ENCODE measurements at places on chromosomes 4 and X.

DNA sequence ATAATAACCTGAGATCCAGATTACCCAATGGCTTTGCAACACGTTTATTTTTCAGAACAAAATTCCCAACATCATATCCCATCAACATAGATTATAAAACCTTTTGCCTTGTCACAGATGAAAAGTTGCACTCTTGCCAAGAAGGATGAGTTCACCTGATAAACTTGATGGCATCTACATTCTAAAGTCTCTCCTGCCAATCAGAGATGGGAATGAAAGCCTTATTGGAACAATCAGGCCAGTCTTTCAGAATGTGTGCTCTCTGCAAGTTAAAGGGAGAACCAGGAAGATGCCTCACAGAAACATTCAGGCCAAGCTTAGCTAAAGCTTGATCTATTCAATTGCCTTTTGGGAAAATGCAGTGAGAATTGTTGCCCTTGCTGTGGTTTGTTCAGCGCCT, 1.3 kb downstream of the LPAR4 start:
- no peak for DNase-seq

DNA sequence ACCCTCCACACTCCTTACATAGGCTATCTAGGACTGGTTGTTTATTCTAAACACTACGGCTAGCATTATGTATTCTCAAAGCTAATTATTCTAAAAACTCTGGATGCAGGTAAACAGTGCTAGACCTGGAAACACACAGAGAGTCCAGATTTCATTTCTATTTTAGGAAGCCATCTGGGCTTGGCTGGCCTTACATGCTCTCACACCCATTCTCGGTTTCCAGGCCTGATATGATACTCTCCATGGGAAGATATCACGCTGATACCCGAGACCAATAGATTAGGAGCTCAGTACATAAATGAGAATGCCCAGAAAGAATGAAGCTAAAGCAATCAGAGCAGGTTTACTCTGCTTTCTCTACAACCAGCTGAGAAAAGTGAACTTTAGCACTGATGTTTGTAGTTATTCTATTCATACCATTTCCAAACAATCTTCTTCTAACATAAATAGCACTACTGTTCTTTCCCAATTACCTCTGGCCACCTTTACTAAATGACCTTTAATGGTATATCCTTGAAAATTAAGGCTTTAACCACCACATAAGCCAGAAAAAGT, 973.3 kb downstream of the PCDH18 start:
- no peak for DNase-seq

DNA sequence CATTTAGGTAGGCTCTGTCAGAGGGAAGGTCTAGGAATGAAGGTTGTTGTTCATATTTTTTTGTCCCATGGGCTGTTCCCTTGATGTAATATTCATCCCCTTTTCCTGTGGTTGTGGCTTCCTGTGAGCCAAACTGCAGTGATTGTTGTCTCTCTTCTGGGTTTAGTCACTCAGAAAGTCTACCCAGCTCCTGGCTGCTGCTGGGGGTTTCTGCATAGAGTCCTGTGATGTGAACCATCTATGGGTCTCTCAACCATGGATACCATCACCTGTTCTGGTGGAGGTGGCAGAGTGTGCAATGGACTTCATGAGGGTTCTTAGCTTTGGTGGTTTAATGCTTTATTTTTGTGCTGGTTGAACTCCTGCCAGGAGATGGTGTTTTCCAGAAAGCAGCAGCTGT, 122.8 kb downstream of the ZC4H2 start:
- no peak for DNase-seq

DNA sequence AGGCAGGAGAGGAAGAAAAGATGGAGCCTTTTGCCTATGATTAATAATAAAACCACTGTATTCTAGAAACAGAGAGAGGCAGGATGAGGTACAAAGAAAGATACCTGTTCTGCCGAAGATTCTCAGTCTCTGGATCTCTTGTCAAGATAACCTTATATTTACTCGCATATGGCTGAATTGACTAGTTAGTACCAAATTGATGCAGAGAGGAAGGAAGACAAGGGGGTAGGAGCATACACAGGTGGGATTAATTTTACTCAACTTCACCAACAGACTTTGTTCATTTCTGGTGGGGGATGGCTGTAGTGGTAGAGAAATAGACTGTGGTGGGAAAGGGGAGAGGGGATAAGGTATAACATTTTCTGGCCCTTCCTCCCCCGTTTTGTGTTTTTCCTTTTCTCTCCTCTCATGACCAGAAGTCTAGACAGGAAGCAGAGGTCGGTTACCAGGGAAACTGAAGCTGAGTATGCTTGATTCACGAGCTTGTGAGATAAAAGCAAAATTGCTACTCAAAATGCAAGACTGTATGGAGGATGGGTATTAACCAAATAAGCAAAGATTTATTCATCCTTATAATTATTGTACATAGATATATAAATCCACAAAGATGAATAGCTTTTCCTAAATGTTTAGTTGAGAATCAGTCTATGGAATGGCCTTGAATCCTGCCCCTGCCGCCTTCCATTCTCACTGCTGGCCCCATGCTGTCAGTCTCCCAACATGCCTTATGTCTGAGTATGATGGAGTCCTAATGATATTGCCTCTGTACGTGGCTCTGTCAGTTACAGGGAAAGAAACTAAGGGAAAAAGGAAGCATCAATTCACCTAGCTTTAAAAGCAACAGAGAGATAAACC, 17.8 kb upstream of the PAGE2B start:
- DNase-seq = no peak

DNA sequence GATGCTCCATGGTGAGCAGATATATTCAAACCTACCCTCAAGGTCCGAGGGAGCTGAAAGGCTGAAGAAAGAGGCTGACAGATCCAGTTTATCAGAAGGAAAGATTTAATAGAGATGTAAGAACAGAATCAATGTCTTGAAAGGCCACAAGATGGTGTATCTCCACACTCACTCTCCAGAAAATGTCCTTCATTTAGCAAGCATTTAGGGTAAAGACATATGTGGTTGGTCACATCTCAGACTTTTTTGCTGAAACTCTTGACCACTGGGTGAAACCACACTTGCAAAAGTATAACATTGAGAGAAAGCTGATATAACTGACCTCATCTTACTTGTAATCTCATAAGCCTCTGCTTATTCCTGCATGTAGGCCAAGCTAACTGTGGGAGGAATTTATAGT, 745.8 kb upstream of the GALNTL6 start:
- DNase-seq = no peak

- DNase-seq = no peak
Observed at GRCh38 chr4:21722157-21722839, 226.3 kb downstream of the KCNIP4 start.

DNA sequence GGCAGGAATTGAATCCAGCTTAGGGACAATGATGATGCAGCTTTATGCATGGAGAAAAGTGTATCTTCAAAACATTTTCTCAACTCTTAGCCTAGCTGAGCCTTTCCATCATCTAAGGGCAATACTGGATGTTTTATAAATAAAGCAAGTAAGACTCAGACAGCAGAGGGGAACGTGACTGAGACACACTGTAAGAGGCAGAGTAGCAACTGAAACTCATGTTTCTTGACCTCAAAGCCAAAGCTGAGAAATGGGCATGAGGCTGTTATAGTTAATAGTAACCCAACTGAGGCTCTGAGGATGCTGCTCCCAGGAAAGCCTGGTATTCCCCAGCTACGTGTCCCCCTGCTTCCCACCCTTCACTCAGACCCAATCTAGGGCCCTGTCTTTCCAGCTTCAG, 44.6 kb downstream of the ARHGEF9 start:
- DNase-seq = no peak

DNA sequence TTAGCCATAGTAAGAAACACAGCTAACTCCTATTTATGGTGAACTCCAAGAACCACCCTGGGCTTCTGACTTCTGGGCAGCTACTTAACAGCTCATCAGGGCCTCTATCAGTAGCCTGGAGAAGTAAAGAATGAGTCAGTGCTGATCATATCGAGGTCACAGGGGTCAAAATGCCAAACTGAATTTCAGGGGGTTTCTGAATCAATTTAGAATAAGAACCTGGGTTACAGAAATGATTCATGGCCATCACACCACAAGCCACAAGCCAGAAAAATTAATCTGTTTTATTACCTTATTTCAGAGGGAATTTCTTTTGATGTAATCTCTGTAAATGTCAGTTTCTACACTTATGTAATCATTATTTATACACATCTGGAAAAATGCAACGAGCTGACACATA, 64.4 kb downstream of the CHST7 start:
- no peak for DNase-seq

GRCh38 chr4:26992657-26993361, 132.2 kb downstream of the STIM2 start:
- peak; percentile 47 for DNase-seq

GRCh38 chr4:45120163-45120562, 393.8 kb upstream of the GNPDA2 start:
- peak; percentile 22 for DNase-seq

DNA sequence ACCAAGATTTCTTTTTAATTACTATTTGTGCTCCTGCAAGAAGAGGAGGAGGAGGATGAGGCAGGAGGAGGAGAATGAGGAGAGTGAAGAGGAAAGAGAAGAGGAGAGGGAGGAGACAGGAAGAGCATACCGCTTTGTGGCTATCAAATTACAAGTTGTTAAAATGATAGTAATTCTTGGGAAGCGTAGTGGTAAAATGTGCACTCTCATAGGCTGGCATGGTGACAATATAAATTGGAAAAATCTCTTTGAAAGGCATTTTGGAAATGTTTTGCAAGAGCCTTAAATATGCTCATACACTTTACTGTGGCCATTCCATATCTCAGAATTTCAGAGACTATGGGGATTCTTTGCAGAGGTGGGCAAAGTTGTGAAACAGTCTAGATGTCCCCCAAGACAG, 53.2 kb downstream of the MXRA5 start:
- no peak for DNase-seq

DNA sequence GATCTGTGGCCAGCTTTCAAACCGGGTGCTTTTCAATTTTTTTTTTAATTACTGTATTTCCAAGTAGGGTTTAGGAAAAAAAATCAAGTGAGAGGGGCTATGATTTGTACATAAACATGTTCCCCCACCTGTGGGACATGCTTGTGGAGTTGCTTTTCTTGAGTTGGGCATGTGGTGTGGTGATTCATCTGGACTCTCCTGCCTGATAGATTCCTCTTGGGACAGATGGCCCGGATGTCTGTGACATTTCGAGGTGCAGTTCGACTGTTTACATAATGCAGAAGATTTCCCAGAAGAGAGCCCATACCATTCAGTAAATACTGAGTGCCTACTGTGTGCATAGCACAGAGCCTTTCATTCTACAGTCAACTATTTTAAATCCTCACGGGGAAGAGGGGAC, 49.9 kb downstream of the DOCK11 start:
- DNase-seq = no peak

- DNase-seq = no peak
Observed at GRCh38 chr4:153927451-153927850, 138.6 kb upstream of the SFRP2 start.

DNA sequence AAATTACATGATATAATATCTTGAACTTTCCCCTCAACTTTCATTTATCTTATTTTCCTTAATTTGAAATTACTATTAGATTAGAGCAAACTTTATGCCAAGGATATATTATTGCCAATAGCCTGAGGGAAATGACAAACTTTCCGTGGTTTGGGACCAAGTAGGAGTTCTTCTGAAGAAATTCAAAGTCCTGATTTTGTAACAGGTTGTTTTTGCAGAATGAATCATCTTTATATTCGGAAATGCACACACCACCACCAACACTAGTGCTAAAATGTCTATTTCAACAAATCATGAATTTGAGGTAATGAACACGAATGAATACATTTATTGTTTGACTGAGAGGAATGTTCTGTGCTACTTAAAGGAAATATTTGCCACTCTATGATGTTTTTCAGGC, 226.7 kb downstream of the GRIA2 start:
- no peak for DNase-seq

DNA sequence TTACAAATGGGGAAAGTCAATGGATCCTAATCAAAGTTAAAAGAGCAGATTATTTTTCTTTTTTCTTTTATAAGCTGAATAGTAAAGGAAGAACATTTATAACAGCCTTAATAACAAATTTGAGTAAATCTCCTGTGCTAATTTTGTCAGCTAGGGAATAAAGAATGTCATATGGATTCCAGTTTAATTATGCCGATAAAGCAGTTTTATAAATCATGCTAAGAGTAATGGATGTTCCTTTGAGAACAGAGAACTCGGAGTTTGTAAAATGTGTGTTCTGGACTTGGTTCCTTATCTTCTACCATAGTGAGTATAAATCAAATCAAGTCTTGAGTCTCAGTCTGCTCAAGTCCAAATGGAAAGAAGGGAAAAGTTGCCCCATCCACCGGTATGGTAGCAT, 180.3 kb upstream of the FTHL17 start:
- no peak for DNase-seq

DNA sequence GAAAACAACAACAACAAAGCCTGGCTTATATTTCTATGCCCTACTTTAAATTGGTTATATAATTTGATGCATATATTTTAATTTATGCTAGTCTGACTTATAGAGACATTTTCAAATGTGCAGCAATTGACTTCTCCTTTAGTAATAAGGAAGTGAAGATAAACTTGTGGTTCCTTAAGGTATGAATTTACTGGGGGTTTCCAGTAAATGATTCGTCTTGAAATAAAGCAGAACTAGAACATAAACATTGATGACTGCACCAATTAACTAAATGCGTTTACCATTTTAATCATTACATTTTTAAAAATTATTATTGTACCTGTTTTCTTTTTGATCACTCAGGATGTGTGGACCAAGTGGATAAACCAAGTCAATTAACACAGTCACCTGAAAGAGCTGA, 99.6 kb upstream of the CCSER1 start:
- no peak for DNase-seq

GRCh38 chr4:182264139-182264752, 21.0 kb downstream of the TENM3 start:
- DNase-seq = no peak

DNA sequence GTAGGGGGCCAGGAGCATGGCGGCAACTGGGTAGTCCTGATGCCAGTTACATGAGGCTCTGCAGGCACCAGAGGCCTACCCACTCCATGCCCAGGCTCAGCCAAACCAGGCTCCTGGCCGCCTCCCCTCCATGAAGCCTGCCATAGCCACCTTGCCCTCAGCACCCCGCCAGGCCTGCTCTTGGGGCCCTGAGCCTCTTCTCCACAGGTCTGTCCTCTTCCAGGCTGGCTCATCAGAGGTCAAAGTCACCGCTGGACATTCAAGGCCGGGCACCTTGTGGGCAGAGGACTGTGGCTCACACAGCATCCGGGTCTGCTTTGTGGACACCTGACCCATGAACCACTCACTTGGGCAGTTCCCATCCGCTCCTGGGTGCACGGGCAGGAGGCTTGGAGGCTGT, 60.0 kb upstream of the AFAP1 start:
- no peak for DNase-seq

DNA sequence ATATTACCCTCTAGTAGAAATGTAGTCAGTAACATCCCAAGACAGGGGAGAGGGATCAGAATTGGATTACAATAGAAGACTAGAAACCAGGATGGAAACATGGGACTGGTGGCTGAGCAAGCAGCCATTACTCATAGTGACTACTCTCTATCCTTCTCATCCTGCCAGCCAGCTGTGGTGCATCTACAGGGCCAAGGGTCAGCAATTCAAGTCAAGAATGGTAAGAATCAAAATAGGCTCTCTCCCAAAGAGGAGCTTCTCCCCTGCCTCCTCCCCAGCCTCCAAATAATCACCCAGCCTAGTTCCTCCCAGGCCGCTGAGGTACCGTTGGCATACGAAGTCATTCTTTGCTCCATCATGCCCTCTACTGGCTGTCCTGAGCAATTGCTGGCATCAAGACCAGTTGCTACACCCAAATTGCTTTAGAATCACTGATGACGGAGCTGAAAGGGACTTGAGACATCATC, 19.4 kb downstream of the AWAT2 start:
- DNase-seq = peak; percentile 55

- peak; percentile 54 for DNase-seq
Observed at GRCh38 chrX:1336948-1337779, 579 bp downstream of the IL3RA start.

Data from GM13976 (cell line).